ENCODE measurements at places on chromosomes 5 and 9.

DNA sequence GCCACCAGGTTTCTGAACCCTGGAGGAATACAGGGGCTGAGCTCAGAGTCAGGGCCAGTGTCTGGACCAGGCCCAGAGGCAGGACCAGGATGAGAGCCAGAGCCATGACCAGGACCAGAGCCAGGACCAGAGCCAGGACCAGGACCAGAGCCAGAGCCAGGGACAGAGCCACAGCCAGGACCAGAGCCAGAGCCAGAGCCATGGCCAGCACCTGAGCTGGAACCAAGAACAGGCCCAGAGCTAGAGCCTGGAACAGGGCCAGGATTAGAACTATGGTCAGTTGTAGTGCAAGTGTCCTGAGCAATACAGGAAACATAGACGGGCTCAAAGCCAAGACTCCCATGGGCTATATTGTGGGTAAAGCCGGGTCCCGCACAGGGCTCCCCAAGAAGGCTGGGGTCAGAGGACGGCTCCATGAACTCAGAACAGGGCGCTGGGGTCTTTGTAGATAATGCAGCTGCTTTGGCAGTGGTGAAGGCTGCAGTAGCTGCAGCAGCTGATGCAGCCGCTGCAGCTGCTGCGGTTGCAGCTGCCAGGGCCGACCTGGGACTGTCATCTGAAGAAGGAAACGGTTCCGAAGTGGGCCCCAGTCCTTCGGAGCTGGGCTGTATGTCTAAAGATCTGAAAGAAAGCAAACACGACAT lies 559 bp downstream of the SPAG8 start:
- DNase-seq: no peak

GRCh38 chr5:114362197-114362976 lies 517 bp downstream of the KCNN2 start:
- no peak for DNase-seq

DNA sequence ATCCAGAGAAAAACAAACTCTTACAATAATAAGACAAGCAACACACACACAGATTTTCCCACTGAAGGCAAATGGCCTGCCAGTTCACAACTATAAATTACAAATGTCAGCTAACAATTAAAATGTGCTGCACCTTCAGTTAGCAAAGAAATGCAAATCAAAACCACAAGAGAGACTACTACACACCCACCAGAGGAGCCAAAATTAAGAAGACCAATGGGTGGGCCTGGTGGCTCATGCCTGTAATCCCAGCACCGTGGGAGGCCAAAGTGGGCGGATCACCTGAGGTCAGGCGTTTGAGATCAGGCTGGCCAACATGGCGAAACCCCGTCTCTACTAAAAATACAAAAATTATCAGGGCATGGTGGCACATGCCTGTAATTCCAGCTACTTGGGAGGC lies 15.1 kb upstream of the IPPK start:
- no peak for DNase-seq

GRCh38 chr9:38208206-38208901 lies 139.3 kb upstream of the SHB start:
- DNase-seq: no peak

- no peak for DNase-seq
These were observed 452.3 kb upstream of the PTGER4 start for GRCh38 chr5:40227366-40227765.

DNA sequence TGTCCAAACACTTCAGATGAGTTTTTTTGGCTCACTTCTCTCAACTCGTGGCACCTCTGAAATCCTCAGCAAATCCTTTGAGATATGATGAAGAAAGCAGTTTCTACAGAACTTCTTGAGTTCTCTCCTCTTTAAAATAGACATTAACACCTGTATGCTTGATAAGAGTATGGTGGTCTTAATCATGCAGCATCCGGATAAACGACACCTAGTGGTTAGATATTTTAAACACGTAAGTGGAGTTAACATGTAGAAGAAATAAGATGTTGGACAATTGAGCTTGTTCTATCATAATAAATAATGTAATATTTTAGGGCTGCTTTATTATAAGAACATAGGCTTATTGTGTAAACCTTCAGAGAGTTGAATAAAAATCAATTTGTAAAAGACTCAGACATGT lies 324.8 kb downstream of the CYLC2 start:
- no peak for DNase-seq

DNA sequence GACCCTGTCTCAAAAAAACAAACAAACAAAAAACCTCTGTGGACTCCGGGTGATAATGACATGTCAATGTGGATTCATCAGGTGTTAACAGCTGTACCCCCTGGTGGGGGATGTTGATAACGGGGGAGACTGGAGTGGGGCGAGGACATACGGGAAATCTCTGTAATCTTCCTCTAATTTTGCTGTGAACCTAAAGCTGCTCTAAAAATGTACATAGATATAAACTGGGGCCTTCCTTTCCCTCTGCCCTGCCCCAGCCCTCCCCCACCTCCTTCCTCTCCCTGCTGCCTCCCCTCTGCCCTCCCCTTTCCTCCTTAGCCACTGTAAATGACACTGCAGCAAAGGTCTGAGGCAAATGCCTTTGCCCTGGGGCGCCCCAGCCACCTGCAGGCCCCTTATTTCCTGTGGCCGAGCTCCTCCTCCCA lies 1.4 kb upstream of the CEL start:
- no peak for DNase-seq

- no peak for DNase-seq
These were observed 3.8 kb upstream of the NPDC1 start for GRCh38 chr9:137049544-137050449.

DNA sequence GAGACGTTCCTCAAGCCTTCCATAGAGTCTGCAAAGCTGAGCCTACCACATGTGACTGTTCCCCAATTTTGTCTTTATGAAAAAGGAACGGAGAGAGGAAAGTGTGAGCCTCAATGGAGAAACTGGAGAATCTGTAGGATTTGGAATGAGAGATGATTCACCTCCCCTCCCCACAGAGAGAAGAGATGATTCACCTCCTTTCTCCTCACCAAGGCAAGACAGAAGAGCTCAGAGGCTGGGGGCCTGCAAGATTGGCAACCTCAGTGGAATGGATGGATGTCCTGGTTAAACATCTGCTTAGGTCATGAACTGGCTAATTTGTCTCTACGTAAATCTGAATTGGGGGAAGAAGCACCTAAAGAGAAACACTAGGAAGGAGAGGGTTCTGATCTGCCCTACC lies 17.0 kb upstream of the MOCS2 start:
- DNase-seq: peak; percentile 75

DNA sequence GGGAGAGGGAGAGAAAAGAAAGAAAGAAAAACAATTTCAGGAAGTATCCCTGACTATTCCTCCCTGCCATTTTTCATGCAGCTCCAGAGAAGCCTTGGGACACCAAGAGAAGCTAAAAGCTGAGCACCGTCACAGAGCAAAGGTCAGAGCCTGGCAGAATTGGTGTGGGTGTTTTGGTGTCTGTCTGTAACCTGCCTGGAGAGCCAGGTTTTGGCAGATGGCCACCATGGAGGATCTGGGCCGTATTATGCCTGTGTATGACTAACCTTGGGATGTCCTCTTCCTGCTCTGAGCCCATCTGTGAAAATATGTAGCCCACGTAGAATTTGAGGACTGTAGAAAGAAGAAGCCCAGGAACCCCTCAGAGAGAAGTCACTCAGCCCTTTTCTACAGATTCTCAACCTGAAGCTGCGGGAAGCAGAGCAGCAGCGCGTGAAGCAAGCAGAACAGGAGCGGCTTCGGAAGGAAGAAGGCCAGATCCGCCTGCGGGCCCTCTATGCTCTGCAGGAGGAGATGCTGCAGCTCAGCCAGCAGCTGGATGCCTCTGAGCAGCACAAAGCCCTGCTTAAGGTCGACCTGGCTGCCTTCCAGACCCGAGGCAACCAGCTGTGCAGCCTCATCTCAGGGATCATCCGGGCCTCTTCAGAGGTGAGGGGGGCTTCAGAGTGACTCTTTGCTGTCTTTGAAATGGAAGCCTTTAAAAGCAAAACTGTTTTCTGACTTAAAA lies 18.8 kb downstream of the GLE1 start:
- DNase-seq: peak; percentile 76
